NCI-H1930 (cell line): ENCODE measurements at places on chromosomes 3 and 15.

DNA sequence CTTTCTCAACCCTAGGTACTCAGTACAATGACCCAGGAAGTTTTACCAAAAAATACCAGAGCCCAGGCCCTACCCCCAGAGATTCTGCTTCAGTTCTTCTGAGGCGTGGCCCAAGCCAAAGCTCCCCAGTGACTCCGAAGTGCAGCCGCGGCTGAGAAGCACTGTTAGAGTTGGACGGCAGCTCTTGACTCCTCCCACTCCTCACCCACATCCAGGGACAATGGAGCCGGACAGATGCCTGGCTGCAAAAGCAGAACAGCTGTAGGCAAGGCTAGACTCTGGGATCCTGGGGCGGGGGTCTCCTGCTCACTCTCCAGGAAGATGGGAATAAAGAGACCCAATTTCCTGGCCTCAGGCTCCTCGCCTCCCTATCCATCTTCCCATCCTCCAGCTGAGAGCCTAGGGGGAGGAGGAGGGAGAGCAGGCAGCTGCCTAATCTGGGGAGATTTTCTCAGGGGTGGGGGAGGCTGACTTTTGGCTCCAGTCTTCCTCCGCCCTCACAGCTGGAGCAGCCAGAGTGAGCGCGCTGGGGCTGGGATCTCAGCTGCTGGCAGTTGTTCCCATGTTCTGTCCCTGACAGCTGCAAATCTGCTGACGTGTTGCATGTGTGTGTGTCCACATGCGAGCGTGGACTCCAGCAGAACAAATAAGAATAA lies 223.8 kb downstream of the OPA1 start:
- no peak for DNase-seq

- no peak for DNase-seq
These were observed 177.3 kb downstream of the GAP43 start for GRCh38 chr3:115800489-115801075.

DNA sequence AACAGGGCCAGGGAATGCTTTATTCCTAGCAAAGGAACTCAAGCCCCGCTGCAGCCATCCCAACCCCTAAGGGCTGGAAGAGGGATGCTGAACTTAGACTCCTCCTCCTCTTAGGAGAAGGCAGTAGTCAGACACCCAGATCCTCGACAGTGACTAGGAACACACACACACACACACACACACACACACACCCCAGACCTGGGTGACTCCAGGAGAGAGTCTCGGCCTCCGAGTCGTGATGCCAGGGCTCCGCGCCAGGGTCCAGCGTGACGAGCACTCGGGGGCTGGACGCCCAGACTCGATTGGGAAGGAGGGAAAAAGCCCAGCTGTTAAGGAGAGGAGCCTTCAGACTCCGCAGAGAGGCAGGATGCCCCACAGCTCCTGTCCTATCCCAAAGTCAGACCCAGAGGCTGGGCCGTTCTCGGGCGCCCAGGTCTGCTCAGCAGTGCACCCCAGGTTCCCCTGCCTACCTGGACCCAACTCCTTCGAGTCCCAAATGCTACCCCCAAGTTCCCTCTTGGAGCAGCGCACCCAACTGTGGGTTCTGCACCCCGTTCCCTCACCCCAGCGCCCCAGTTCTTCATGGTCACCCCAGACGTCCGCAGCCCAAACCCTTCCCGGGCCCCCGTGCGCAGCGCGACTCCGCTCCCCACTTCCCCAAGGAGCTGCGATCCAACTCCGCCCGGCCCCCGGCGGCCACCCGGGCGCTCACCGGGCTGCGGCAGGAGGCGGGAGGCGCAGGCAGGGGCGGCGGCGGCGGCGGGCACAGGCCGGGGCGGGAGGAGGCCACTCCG lies 421 bp downstream of the BMF start:
- DNase-seq, result no peak

- DNase-seq, result no peak
These were observed 24.2 kb downstream of the STARD5 start for GRCh38 chr15:81299630-81300273.

GRCh38 chr15:82978438-82978837 lies 7.6 kb upstream of the RAMAC start:
- DNase-seq, result no peak

- no peak for DNase-seq
These were observed 243.9 kb downstream of the OPA1 start for GRCh38 chr3:193836918-193837317.
